ENCODE measurements at places on chromosomes 6 and 20.
A peak's percentile ranks its signal among the peaks of the same experiment; 100 is the strongest.

DNA sequence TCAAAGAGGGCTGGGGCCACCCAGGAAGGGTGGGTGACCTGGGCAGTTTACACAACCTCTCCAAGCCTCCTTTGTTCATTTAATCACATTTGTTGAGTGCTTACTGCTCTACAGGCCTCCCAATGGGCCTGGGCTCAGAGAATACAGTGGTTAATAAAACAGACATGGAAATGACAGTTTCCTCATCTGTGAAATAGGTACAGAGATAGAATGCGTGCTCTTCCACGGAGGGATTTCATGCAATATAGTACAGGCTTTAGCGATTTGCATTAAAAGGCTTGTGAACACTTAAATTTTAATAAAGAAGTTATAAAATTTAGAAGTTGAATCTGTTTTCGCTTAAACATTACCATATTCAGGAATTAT is 802 bp upstream of the FERMT1 start:
- DNase-seq: no peak

DNA sequence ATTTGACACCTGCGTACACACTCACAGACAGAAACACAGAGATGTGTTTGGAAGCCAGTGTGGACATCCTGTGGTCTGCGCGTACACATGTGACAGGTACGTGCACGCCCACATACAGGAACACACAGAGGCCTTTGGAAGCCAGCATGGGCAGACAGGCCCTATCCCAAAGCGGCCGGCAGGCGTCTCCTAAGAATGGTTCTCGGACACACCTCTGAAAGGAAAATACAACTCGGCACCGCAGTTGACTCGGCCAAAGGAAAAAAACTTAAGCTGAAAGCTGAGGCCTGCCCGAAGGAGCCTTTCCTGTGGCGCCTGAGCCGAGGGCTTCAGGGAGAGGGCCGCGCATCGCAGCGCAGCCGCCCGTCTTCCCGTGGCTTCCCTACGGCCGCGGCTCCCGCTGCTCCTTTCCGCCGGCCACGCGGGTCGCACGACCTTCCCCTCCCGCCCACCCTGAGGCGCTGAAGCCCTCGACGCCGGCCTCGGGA is 1.4 kb upstream of the CEP43 start:
- DNase-seq: peak; percentile 90

DNA sequence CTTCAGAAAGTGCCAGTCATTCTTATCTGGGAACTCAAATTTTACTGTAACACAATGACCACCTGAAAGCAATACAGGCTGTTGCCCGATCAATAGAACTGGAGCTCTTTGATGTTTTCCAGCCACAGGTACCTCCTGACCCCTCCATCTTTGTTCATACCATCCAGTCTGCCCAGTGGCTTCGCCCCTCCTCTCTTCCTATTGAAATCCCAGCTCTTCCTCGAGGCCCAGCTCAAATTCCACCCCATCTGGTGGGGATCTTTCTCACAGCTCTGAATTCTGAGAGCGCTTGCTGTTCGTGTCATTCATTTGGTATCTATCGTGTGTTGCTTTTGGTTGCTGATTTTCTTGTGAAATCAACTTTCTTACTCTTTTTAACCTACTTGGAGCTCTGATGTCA is 87.9 kb upstream of the CNKSR3 start:
- DNase-seq: peak; percentile 56

- no peak for DNase-seq
Measured at GRCh38 chr6:124436803-124437202, 525.4 kb upstream of the RNF217 start.

All from mesendoderm (in vitro differentiated cells).